ENCODE measurements at places on chromosomes 1 and 21. TPM values are rescaled to one million over a fixed set of nuclear protein-coding genes. Genes with fewer than 3 reads are reported as not detected.

GRCh38 chr1:79705218-79705617 is 698.7 kb upstream of the ADGRL4 start:
- no peak for DNase-seq

- DNase-seq, result peak; percentile 59
These were observed 112.7 kb upstream of the JUN start for GRCh38 chr1:58896246-58897183.

The ANKRD65 gene
- total RNA-seq, result 16.4 TPM

- DNase-seq, result no peak
These were observed 29.3 kb downstream of the SLC9C2 start for GRCh38 chr1:173573596-173573995.

- DNase-seq, result no peak
These were observed 6.0 kb upstream of the PPIE start for GRCh38 chr1:39732730-39733129.

GRCh38 chr1:92756537-92756936 is 28.4 kb downstream of the EVI5 start:
- DNase-seq, result peak; percentile 27

GRCh38 chr1:30134466-30135217 is 588.7 kb downstream of the MATN1 start:
- no peak for DNase-seq

The BEND5 gene
- 8.2 TPM for total RNA-seq

DNA sequence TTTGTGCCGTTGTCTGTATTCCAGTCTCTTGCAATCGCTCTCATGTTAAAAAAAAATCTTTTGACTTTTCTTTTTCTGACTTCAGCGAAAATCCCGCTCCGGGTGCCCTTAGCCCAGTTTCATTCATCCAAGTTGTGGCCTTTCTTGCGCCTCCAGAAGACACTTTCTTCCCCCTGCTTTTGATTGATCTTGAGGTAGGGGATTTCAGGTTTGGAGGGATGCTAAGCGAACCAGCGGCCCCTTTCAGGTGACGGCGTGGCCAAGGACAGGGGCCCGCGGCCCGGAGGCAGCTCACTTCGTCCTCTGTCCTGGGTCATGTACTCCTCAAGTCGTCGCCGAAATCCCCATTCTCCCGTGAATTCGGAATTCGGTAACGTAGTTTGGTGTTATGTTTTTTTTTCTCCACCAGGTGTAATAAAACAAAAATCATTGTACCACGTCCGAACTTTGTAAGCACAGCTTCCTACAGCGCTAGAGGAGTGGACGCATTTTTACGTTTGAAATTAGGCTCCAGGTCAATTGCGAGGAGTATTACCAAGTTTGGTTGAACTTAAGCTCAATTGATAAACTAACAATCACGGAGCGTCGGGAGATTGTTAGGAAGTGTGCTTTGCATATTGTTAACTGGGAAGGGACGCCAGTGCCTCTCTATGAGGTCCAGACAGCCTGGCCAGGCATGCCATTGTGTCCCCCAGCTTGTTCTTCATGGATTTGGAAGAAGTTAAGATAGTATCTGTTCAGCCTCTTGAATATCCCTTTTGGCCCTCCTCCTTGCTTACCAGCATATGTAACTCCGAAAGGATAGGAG is 1.1 kb downstream of the MRPS6 start:
- DNase-seq, result no peak

DNA sequence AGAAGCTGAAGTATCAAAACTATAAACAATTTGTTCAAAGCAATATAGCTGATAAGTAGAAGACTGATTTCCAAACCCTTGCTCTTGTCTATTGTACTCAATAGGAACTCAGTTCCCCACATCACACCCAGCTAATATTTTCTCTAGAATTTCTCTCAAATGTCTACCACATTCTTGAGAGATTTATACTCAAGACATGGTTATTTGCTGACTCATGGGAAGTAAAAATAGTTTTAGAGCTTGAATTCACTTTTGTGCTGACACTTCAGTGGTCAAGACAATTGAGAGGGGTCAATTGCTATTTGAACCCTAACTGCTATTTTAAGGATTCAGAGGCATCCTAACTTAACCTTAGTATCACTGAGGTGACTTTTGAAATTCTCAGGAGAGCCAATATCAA is 99.0 kb downstream of the TNNI3K start:
- no peak for DNase-seq

All from ovary (tissue), 10 donors.